Suppressor macrophage treated with lipopolysaccharide for 1 hour (primary cell): ENCODE measurements at places on chromosomes 6 and 20.

DNA sequence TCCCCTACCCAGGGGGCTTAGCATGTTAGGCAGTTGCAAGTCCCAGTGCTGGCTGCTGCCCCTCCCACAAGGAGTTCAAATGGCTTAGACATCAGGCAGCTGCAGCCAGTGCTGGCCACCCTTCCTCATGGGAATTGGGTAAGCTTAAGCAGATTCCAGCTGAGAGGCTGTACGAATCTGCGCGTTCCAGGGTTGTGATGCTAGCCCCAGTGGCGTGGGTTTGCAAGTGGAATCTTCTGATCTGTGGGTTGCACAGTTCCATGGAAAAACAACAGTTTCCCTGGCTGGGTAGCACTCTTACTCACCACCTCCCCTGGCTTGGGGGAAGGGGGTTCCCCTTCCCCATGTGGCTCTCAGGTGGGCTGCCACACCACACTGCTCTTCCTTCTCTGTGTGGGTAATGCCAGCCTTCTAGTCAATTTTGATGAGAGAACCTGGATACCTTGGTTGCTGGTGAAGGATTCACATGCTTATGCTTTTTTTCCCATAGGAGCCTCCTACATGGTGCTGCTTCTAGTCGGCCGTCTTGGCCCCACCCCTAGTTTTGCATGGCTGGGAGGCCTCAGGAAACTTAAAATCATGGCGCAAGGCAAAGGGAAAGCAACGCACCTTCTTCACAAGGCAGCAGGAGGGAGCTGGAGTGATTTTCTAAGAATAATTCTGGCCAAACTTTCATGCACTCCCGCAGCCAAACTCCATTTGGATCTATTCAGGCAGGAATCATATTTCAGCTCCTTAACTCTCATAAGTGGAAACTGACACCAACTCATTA is 13.0 kb downstream of the DYNLT2 start:
- no peak for DNase-seq

- DNase-seq = no peak
Observed at GRCh38 chr6:10014557-10014956, 400.3 kb downstream of the TFAP2A start.

- DNase-seq = no peak
Observed at GRCh38 chr6:105509506-105510331, 106.8 kb upstream of the PREP start.

- DNase-seq = no peak
Observed at GRCh38 chr6:116366740-116367275, 3.9 kb upstream of the DSE start.

GRCh38 chr6:112457886-112458285 is 110.8 kb downstream of the RFPL4B start:
- no peak for DNase-seq

GRCh38 chr20:10508060-10508459 is 73.0 kb downstream of the SLX4IP start:
- no peak for DNase-seq

DNA sequence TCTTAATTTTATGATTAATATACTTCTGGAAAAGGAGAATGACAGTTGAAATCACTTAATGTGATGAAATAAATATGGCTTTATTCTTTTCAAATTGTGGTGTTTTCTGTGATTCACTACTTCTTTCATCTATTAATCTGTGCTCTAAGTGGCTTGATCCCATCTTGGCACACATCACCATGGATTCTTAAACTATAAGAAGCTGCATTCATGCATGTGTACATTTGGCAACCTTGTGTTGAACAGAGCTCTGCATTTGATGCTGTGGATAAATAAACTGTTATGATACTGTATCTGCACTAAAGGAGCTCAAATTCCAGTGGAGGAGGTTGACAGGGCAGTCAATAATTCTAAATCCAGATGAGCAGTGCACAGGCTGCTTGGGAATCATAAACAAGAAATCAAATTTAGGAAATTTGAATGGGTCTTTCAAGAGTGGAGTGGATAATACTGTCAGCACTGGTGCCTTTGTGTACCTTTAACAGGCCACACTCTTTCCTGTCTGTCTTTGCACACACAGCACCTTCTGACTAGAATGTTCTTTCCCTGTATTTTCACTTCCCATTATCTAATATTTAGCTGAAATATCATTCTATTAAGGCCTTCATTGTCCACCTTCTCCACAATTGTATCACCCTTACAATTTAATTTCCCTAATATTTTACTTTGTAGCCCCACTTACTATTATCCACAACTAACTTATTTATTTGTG is 252.9 kb downstream of the GRM1 start:
- DNase-seq = no peak

GRCh38 chr6:57104336-57104735 is 14.3 kb downstream of the ZNF451 start:
- peak; percentile 35 for DNase-seq

- peak; percentile 57 for DNase-seq
Observed at GRCh38 chr6:90135667-90136066, 161.0 kb downstream of the BACH2 start.

DNA sequence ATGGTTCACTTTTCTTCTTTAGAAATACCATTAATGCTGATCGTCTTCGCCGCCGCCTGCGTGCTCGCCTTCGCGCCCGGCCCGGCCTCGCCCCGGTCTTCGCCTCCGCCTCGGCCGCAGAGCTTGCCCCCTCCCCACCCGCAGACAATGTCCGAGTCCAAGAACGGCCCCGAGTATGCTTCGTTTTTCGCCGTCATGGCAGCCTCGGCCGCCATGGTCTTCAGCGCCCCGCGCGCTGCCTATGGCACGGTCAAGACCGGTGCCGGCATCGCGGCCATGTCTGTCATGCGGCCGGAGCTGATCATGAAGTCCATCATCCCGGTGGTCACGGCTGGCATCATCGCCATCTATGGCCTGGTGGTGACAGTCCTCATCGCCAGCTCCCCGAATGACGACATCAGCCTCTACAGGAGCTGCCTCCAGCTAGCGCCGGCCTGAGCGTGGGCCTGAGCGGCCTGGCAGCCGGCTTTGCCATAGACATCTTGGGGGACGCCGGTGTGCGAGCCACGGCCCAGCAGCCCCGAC is 4.8 kb upstream of the PRPH2 start:
- DNase-seq = peak; percentile 30

- peak; percentile 91 for DNase-seq
Observed at GRCh38 chr6:134424165-134424797, 106.4 kb upstream of the SGK1 start.

DNA sequence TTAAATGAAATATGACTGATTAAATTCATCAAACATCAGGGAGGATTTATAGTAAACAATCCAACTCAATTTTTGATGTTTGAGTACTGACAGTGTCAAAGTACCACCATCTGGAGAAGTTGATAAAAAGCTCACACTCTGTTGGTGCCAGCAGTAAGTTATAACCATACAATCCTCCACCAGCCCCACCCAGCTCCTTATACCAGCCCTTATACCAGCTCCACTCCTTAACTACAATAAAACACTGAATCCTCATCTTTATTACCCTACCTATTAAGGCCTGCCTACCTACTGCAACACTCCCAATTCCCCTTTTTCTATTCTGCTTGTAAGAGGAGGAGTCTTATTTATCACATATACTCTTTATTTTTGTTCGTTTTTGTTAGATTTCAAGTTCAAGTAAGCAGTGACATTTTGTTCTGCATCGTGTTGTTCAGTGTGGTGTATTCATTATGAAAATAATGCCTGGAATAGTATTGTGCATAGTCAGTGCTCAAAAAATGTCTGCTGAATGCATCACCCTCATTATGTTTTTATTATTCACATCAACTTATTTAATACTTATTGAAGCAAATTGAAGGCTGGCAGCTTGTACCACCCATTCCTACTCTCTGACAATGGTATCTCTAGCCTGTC is 954.7 kb upstream of the ADGRB3 start:
- DNase-seq = no peak

DNA sequence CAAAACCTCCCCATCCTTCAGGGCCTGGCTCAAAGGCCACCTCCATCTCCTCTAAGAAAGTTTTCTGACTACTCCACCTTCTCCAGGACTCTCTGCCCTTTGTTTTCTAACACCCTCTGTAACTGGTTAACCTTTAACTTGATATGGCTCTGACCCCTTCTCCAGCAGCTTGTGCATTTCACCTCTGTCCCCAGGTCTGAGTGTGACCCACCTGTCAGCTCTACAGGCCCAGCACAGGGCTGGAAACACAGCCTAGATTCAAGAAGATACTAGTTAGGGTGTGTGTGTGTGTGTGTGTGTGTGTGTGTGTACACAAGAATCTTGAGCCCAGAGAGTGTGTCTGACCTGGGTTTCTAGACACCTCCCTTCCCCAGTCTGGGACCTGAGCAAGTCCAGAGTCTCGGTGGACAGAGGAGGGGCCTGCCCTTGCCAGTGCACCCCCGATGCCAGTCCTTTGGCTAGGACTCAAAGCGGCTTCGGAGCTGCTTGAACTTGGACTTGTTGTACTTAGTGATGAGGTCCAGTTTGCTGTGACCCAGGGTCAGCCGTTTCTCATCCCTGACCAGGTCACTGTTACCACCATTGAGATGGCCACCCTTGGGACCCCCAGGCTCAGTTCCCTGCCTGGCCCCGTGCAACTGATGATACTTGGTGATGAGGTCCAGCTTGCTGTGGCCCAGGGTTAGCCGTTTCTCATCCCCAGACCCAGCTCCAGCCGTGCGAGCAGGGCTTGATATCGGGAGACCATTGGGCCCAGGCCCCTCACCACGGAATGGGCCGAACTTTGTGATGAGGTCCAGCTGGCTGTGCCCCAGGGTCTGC is 1.7 kb upstream of the EIF6 start:
- no peak for DNase-seq

DNA sequence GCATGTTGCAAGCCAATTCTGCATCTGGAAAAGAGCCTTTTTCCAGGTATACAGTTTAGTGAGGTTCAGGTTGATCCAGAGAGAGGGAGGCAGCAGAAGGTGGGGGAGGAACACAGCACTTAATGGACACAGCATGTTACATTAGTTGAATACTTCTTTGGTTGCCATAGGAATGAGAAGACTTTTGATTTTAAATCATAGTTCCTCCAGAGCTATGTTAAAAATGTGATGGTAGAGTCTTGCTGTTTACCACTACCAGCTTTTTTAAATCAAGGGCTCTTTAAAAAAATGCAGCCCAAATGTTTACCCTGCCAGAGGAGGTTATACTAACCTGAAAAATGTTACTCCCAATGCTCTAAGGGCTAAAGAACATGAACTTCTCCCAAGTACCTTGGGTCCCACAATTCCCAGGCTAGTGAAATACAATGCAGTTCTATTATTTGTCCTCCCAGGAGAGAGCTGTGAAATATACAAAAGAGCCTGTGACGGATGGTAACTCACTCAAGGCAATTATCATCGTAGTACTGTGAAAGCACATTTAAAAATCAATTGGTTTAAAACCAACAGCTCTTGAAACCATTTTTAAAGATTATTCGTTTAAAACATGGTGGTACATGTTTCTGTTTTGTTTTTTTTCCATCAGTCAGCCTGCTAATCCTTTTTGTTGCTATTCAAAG is 6.9 kb upstream of the PHACTR1 start:
- DNase-seq = no peak

- no peak for DNase-seq
Observed at GRCh38 chr6:83879746-83880145, 20.3 kb downstream of the CYB5R4 start.

- DNase-seq = no peak
Observed at GRCh38 chr6:76035713-76036112, 36.7 kb downstream of the IMPG1 start.

- no peak for DNase-seq
Observed at GRCh38 chr20:59033616-59034165, 1.6 kb upstream of the ATP5F1E start.

GRCh38 chr6:106272287-106272686 is 53.3 kb downstream of the ATG5 start:
- DNase-seq = no peak

GRCh38 chr6:46011188-46012085 is 4.2 kb downstream of the CLIC5 start:
- no peak for DNase-seq

GRCh38 chr20:11261533-11262000 is 587.8 kb upstream of the JAG1 start:
- no peak for DNase-seq

- no peak for DNase-seq
Observed at GRCh38 chr6:154773610-154774089, 40.4 kb downstream of the SCAF8 start.

DNA sequence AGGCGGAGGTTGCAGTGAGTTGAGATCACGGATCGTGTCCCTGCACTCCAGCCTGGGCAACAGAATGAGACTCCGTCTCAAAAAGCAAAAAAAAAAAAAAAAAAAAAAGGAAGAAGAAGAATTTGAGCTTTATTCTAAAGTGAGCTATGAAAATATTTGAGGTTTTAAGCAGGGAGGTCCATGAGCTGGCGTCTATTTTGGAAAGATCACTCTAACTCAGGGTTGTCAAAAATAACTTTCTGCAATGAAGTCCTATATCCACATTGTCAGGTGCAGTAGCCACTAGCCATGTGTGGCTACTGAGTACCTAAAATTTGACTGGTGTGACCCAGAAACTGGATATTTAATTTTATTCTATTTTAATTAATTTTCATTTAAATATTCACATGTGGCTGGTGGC is 217.1 kb downstream of the PTPRT start:
- no peak for DNase-seq

GRCh38 chr6:71579902-71580301 is 291.3 kb downstream of the OGFRL1 start:
- DNase-seq = no peak

DNA sequence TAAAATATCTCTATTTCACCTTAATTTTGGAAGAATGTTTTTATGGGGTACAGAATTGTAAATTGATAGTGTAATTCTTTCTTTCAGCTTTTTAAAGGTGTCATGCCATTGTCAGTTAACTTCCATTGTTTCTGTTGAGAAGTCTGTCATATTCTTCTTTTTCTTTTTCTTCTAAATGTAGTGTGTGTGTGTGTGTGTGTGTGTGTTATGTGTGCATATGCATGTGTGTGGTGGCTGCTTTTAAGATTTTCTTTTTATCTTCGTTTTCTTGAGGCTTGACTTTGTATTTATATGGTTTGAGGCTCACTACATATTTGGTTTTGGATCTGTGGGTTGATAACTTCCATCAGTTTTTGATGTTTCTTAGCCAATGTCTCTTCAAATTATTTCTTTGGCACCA is 176.5 kb downstream of the OGFRL1 start:
- DNase-seq = no peak

DNA sequence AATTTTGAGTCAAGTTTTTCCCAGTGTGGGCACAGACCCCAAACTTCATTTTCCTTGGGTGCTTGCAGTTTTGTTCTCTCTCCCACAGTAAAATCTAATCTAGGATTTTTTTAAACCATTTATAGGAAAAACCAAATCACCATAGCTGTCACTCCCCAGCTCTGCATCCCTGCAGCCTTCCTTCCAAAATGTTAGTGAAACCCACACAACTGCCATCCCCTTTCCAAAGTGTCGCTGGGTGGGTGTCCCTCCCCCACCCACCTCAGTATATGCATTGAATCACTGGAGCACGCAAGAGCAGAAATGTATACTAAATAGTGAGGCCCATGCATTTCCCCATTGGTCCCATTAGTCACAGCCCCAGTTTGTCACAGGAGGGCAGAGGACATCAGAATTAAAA is 138.3 kb downstream of the MTFR2 start:
- DNase-seq = no peak

- no peak for DNase-seq
Observed at GRCh38 chr6:73369563-73369962, at the start of gene OOEP. Gene OOEP, minus strand, starts transcription at chr6:73369897. Its CDS starts 105 bp downstream, at chr6:73369792.
